Caco-2 (cell line): ENCODE measurements at places on chromosomes 7 and 10. TPM values are rescaled to one million over a fixed set of nuclear protein-coding genes. Genes with fewer than 3 reads are reported as not detected.

PDE6C gene
- not detected in 2 replicates for total RNA-seq

SPDYE3 gene
- not detected in 2 replicates for total RNA-seq

ELMO1 gene
- 0.14 and 1.1 TPM in 2 replicates for total RNA-seq

SCART1 gene
- total RNA-seq = 0.70 and 0.73 TPM in 2 replicates

NEUROG3 gene
- total RNA-seq = not detected in 2 replicates

MET gene
- total RNA-seq = 72.6 and 82.9 TPM in 2 replicates

CCNJ gene
- total RNA-seq = 22.2 and 23.5 TPM in 2 replicates

FFAR4 gene
- 2.5 and 2.7 TPM in 2 replicates for total RNA-seq

ARHGEF5 gene
- total RNA-seq = 21.4 and 26.4 TPM in 2 replicates

TMEM229A gene
- total RNA-seq = 0.50 and 0.88 TPM in 2 replicates

LAMB4 gene
- total RNA-seq = 0.51 and 0.52 TPM in 2 replicates

CUL2 gene
- total RNA-seq = 66.8 and 68.0 TPM in 2 replicates

ZCCHC24 gene
- total RNA-seq = 2.5 and 3.1 TPM in 2 replicates

CH25H gene
- total RNA-seq = not detected in 2 replicates

AKR1C4 gene
- total RNA-seq = 0.25 and 0.28 TPM in 2 replicates

SLC29A3 gene
- total RNA-seq = 18.3 and 20.7 TPM in 2 replicates

PLEKHS1 gene
- total RNA-seq = not detected in 2 replicates

MRM2 gene
- total RNA-seq = 48.8 and 49.3 TPM in 2 replicates

NKX2-3 gene
- total RNA-seq = 0.37 and 0.43 TPM in 2 replicates

SLC18A3 gene
- total RNA-seq = not detected in 2 replicates

LMOD2 gene
- not detected in 2 replicates for total RNA-seq

TUBAL3 gene
- total RNA-seq = 0.39 TPM in 1 of 2 replicates, not detected in the other

TSPAN13 gene
- total RNA-seq = 193 and 208 TPM in 2 replicates

AGR2 gene
- 343 and 467 TPM in 2 replicates for total RNA-seq

TYW1 gene
- total RNA-seq = 25.6 and 26.9 TPM in 2 replicates

VAX1 gene
- not detected in 2 replicates for total RNA-seq

CLDN3 gene
- 19.6 and 21.0 TPM in 2 replicates for total RNA-seq

SEMA3E gene
- 0.20 TPM in 1 of 2 replicates, not detected in the other for total RNA-seq

MRC1 gene
- 0.05 TPM in 2 replicates for total RNA-seq

AKR1C8 gene
- not detected in 2 replicates for total RNA-seq

TWIST1 gene
- total RNA-seq = not detected in 2 replicates

HPS6 gene
- 18.1 and 19.5 TPM in 2 replicates for total RNA-seq

UNCX gene
- total RNA-seq = not detected in 2 replicates

GPNMB gene
- total RNA-seq = 0.79 and 1.2 TPM in 2 replicates

MCM10 gene
- total RNA-seq = 55.0 and 62.6 TPM in 2 replicates

COL26A1 gene
- 19.1 and 23.3 TPM in 2 replicates for total RNA-seq

KCND2 gene
- not detected in 2 replicates for total RNA-seq

VSIR gene
- total RNA-seq = 41.9 and 44.0 TPM in 2 replicates

MACROH2A2 gene
- 5.1 and 6.1 TPM in 2 replicates for total RNA-seq

HKDC1 gene
- 18.7 and 24.5 TPM in 2 replicates for total RNA-seq

LIPM gene
- total RNA-seq = not detected in 2 replicates

HMX2 gene
- 1.4 and 1.7 TPM in 2 replicates for total RNA-seq

DCLRE1A gene
- total RNA-seq = 13.3 and 13.5 TPM in 2 replicates

SPDYE11 gene
- not detected in 2 replicates for total RNA-seq

PNLIPRP3 gene
- not detected in 2 replicates for total RNA-seq

OR2A12 gene
- not detected in 2 replicates for total RNA-seq

SH2B2 gene
- 8.1 and 10.6 TPM in 2 replicates for total RNA-seq

NMT2 gene
- total RNA-seq = 28.1 and 30.1 TPM in 2 replicates
